ENCODE measurements at places on chromosomes 7 and 10. TPM values are rescaled to one million over a fixed set of nuclear protein-coding genes. Genes with fewer than 3 reads are reported as not detected.

DNA sequence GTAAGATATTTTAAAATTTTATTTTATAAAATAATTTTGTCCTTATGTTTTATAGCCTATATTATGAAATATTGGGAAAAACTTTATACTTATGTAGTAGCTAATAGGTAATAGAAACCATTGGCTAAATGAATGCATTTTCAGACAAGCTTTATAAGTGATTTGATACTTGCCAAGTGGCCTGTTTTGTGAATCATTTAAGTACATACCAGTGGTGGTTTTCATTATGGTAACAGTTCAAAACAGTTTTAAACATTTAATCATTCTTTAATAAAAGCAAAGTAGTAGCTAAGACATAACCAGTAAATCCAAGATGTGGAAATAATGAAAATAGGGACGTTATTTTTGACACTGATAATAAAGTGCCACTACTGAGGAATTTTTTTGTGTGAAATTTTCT is 182.2 kb downstream of the PHF14 start:
- DNase-seq: no peak

DNA sequence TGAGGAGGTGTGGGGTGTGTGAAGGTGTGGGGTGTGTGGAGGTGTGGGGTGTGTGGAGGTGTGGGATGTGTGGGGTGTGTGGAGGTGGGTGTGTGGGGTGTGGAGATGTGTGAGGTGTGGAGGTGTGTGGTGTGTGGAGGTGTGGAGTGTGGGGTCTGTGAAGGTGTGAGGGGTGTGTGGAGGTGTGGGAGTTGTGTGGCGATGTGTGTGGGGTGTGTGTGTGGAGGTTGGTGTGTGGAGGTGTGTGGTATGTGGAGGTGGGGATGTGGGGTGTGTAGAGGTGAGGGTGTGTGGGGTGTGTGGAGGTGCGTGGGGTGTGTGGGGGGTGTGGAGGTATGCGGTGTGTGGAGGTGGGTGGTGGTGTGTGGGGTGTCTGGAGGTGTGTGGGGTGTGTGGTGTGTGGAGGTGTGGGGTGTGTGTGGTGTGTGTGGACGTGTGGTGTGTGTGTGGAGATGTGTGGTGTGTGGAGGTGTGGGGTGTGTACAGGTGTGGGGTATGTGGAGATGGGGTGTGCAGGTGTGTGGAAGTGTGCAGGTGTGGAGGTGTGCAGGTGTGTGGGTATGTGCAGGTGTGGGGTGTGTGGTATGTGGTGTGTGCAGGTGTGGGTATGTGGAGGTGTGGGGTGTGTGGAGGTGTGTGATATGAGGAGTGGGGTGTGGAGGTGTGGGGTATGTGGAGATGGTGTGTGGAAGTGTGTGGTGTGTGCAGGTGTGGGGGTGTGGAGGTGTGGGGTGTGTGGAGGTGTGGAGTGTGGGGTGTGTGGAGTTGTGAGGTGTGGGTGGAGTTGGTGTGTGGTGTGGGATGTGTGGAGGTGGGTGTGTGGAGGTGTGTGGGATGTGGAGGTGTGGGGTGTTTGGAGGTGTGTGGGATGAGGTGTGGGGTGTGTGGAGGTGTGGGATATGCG is 34.5 kb downstream of the SPDYE17 start:
- DNase-seq: no peak

- DNase-seq: no peak
Measured at GRCh38 chr7:151631570-151631952, 111.9 kb upstream of the RHEB start.

DNA sequence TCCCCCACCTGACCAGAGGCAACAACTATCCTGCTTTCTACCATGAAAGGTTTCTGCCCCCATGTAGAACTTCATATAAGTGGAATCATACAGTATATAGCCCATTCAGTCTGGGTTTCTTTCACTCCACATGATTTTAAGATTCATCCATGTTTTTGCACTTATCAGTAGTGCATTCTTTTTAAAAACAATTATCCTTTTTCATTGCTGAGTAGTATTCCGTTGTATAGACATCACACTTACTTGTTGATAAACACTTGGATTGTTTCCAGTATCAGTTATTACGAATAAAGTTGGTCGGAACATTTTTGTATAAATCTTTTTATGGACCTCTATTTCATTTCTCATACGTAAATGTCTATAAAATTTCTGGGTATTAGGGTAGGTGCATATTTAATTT is 68.7 kb downstream of the CYCS start:
- DNase-seq: no peak

DNA sequence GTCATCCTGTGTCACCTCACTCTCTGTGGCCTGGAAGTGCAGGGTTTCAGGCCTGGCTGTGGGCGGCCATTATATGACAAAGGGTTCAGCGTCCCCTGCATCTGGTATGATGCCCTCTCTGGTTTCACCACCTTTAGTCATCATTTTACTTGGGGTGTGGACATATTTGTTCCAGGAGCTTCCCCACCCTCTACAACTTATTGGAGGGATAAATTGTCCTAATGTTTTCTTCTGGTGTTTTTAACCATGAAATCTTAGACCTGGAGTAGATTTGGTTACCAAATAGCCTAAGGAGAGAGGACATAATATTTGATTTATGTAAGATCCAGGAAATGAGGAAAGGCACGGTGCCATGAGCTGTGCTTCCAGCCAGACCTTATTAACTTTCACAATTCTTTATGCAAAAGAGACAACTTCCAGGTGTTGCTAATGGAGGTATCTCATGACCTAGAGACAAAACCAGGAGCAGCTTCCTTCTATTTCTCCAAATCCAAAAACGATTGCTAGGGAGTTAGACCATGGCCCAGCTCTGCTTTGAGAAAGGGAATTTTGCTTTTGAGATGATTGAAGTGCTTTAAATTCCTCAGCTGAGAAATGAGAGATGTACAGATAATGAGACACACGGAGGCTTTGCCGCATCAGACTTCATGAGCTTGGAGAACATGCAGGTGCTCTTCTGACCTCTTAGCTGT is 20.9 kb downstream of the WBP1L start:
- DNase-seq: no peak

DNA sequence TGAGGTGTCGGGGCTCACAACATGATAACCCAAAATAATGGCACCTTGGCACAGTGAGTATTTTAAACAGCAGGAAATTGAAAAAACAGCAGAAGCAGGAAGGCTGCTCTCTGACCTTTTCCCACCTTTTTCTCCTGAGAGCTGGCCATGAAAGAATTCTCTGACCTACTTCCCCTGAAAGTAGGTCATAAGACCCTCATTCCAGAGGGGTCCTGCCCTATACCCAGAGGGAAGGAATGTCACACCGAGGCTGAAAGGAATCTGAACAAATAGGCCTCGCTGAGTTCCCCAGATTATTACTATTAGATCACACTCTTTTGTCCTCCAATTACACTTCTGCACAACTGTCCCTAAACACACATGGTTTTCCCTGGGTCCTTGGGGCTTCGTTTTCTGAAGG is 18.8 kb downstream of the CPVL start:
- no peak for DNase-seq

- DNase-seq: no peak
Measured at GRCh38 chr7:114622221-114622620, 207.6 kb downstream of the FOXP2 start.

DNA sequence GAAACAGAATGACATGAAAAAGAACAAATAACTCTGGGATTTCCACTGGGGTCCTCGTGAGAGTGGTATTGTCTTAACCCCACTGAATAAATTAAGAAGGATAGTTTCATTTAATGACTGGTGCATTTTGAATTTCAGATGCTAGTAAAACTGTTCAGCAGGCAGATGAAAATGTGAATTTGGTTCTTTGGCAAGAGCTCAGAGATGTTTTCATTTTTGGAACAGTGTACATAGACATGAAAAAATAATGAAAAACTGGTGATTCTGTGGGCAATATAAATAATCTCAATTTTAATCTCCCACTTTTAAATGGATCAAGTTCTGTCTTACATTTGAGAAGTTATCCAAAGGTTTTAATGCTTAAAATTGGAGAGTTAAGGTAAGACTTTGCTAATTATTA is 84.1 kb downstream of the TRIL start:
- no peak for DNase-seq

DNA sequence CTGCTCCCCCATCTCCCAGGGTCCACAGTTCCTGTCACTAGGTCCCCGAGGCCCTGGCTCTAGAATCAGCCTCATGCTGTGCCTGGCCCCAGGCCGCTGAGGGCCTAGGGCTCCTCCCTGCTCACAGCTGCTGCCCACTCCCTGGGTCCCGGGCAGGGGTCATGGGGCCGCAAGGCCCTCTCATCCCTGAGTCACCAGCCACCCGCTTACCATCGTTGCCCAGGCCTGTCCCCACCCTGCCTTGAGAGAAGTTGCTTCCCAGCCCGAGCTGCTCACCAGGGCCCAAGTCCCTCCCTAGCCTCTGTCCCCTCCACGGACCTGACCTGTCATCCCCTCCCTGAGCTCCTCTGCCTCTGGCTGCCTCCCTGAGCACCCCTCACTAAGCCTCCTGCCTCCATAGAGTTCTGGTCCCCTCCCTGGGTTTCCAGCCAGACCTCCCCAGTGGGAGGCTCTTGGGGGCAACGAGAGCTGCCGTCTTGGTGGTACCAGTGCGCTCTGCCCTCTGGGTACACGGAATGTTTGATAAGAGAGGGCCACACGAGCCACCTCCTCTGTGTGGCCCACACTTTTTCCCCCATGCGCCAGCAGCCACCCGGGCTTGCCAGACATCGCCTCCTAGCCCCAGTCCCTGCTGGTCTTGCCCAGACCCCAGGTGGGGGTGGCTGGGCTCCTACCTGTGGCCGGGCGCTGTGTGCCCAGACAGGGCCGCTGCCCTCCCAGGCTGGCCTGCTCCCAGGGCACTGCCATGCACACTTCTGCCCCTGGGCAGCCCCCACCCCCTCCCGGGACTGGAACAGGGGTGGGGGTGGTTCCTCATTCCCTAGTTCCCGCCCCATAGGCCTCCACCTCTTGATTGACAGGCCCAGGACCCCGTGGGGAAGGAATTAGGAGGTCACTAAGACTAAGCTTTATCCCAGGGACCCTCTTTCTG is 21.3 kb downstream of the MLXIPL start:
- no peak for DNase-seq

STOX1 gene
- total RNA-seq: 1.9 TPM

FFAR4 gene
- total RNA-seq: 0.39 TPM

FANK1 gene
- 0.88 TPM for total RNA-seq

DRGX gene
- not detected for total RNA-seq

All from left cardiac atrium (tissue), 4 donors.